ENCODE measurements at places on chromosomes 13 and 19.

GRCh38 chr19:42480335-42481095, 37.8 kb upstream of the CXCL17 start:
- peak; percentile 52 for DNase-seq

DNA sequence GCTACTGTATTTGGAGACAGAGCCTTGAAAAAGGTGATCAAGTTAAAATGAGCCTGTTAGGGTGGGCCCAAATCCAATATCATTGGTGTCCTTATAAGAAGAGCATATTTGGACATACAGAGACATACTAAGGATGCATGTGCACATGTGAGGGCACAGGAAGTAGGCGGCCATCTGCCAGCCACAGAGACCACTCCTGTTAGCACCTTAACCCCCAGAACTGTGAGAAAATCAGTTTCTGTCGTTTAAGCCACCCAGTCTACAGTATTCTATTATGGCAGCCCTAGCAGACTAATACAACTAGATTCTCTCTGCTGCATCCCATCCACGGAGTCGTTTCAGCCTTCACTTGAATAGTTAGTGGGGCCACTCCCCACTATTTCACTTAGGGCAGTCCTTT, 39.4 kb upstream of the DGKH start:
- DNase-seq, result no peak

- DNase-seq, result peak; percentile 51
These were observed 135.7 kb downstream of the DNAJC15 start for GRCh38 chr13:43159026-43159461.

- DNase-seq, result no peak
These were observed 23.6 kb upstream of the ASPDH start for GRCh38 chr19:50537306-50537685.

DNA sequence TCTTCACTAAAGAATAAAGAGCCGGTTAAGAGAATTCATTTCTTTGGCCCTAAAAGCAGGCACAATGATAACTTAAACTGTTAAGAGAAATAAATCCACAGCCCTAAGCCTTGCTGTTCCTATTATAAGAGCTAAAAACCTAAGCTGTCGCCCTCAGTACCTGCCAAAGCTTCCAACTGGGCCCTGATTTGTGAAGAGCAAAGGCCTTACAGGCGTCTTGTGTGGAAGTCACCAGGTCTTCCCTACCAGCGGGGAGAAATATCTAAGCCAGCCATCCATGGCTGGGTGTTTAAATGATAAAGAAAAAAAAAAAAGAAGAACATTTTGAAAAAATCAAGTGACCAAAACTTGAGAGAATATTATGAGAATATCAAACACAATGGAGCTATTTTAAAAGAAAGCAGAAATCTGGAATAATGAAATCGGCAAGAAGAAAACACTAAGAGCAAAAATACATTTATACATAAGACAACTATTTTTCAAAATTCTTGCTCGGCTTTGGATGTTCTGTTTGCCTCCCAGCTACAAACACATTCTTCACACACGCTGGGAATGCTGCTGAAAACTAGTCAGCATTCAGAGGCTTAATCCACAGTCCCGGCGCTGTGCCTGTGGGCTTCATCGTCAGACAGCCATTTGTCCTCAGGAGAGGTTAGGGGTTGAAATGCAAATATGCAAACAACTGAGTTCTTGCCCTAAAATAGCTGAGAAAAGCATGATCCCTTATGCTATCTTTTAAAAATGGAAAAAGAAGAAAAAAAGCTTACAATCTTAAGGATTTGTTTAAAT, 89.8 kb upstream of the LSM14A start:
- no peak for DNase-seq

DNA sequence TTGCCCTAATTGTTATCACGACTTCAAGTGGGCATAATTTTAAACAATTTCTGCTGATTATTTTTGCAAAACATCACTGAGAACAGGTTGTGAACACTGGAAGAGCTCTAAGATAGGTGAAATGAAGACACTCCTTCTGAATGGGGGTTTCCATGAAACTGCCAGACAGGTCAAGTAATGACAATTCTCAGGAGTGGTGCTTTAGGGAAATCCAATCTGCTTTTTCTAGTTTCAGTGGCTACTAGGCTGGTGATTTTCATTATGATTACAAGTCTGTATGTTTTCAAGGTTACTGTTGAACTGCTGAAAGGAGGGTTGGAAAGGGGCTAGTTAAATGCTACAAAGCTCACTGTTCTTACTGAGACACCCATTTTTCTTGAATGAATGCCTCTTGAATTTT, 1724.2 kb downstream of the PCDH9 start:
- DNase-seq, result no peak

Data from fibroblast of skin of back (primary cell).